Activated CD4-positive, alpha-beta T cell treated with anti-CD3 and anti-CD28 coated beads, Interleukin-2, amount 10 ng/mL, durations not matched to agents 7 days and 5 days (primary cell): ENCODE measurements at places on chromosomes 12 and 14. TPM values are rescaled to one million over a fixed set of nuclear protein-coding genes. Genes with fewer than 3 reads are reported as not detected.

GRCh38 chr14:28782301-28782700 is 15.7 kb downstream of the FOXG1 start:
- DNase-seq = no peak

DNA sequence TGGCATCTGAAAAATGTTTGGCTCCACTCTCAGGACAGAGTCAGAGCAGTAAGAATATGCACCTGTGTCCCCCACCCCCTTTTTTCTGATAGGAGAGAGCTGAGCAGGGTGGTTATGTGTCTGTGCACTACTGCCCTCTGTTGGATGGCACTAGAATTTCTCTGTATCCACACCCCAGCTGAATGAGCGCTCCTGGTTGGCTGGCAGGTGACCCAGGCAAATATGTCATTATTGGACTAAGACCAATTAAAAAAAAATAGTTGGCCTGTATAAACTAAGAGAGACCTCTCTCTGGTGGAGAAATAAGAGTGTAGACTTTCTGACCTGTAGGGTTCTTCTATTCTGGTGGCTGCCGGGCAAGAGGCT is 107.0 kb downstream of the PTCSC3 start:
- peak; percentile 52 for DNase-seq

DNA sequence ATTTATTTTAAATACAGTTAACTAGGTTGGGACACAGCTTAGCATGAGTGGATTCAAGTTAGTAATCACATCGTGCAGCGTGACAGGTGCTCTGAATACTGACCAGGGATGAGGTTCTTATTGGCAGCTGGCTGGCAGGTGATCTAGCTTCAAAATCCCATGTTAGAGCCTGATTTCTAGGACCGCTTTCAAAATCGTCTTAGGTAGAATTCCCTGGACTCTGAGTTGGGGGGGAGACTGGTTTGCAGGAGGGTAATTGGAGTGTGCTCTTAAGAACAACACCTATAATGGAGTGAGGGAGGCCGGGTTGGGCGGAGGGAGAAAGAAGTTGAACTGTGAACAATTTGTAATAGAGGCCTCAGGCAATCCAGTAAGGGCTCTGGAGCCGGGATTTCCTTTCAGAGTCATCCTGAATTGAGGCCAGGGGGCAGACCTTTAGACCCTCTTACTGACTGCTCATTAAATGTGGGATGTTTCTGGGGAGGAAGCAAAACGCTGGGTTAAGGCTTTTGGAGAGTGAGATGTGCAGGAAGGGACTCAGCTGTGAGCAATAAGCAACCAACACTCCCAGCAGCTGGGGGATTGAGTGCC is 874 bp upstream of the YARS2 start:
- DNase-seq = no peak

DNA sequence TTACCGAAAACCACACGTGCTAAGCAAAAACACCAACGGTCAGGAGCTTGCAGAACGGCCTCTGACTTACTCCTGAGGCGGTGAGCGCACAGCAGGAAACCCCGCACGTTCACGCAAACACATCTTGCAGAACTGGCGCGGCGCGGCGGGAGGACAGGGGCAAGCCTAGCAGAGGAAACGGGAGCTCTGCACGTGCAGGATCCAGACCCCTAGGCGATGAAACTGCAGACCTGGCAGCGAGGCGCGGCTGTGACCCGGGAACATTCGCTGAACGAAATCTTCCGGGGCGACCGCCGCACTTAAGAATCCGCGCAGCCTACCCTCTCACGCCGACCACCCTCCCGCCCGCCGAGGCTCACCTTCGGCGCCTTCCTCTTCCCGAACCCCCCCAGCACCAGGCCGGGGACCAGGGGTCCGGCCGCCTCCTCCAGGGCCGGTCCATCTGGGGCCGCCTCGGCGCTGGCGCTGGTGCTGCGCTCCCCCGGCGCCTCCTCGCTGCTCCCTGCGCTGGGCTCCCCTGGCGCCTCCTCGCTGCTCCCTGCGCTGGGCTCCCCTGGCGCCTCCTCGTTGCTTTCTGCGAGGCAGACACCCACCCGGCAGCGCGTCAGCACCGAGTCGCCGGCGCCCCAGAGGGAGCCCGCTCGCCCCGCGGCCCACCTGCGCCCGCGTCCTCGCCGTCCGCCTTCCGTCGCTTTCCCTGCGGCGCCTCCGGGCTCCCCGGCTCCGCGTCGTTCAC is 615 bp downstream of the DDX51 start:
- DNase-seq = peak; percentile 39

GRCh38 chr14:101167428-101167827 is 263.9 kb upstream of the RTL1 start:
- DNase-seq = no peak

The LUM gene
- not detected for total RNA-seq
